Hepatocyte (in vitro differentiated cells): ENCODE measurements at places on chromosomes 12 and 14. TPM values are rescaled to one million over a fixed set of nuclear protein-coding genes. Genes with fewer than 3 reads are reported as not detected.

DNA sequence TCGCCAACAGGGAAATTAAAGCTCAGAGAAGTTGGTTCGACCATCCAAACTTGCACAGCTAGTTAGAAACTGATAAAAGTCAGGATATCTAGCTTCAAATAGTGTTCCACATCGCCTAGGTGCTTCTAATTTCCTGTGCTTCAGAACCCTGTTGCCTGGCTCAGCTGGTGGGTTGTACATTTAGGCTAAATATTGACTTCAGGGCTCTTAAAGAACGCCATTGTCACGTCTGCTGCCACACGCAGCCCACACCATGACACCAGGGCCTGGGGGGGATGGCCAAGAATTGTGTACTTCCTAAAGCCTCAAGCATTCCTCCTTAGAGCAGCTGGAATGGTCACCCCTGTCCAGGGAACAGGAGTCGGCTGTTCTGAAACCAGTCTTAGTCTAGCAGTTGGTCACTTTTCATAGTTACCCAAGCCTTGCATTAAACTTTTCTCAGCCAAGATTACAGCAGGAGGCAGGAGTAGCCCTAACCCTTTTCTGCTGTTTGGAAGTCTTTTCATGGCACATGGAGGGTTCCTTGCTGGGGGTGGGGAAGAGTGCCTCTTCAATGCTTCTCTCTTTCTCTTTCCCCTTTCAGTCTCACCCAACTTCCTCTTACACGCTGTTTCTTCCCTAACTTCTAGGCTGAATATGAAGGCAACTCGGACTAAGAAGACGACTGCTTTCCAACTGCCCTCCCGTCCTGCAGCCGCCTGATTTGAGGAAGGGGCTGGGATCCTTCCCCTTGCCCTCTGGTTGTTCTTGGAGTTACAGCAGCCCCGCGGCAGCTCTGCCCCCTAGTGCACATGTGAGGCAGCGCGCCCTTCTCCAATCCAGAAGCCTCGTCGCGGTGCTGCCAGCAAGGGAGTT is 17.1 kb downstream of the FOS start:
- DNase-seq: peak; percentile 92

DNA sequence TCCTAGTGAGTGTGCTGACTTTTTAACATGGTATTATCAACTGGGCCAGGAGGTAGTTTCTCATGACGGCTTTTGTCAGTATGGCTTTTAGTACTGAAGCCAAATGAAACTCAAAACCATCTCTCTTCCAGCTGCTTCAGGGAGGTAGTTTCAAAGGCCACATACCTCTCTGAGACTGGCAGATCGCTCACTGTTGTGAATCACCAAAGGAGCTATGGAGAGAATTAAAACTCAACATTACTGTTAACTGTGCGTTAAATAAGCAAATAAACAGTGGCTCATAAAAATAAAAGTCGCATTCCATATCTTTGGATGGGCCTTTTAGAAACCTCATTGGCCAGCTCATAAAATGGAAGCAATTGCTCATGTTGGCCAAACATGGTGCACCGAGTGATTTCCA is 141.1 kb downstream of the HMGA2 start:
- no peak for DNase-seq

- DNase-seq: no peak
These were observed 4.5 kb upstream of the HOXC11 start for GRCh38 chr12:53968214-53969127.

- no peak for DNase-seq
These were observed 18.7 kb downstream of the FLVCR2 start for GRCh38 chr14:75597149-75597548.

DNA sequence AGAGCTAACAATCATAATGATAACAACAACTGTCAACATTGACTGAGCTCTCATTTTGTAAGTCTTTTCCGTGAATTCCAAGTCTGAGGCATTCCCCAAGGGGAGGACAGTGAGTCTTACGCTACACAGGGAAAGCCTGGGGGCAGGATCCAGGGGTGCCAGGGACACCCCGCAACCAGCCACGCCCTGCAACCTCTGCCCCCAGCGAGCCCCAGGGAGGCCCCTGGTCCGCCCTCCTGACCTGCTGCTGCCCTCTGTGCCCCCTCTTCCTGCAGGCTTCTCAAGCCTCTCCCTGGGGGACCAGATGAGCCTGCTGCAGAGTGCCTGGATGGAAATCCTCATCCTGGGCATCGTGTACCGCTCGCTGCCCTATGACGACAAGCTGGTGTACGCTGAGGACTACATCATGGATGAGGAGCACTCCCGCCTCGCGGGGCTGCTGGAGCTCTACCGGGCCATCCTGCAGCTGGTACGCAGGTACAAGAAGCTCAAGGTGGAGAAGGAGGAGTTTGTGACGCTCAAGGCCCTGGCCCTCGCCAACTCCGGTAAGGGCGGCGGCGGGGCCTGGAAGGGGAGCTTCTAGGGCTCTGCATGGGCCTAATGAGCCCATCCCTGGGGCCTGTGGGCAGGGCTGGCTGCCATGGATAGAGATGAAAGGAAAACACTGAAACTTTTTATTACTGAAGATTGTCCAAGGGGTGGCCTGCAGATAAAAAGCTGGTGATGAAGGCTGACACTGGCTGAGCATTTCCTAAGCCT is 115.4 kb downstream of the ESRRB start:
- no peak for DNase-seq

- DNase-seq: peak; percentile 66
These were observed 62.1 kb downstream of the TNFAIP2 start for GRCh38 chr14:103185051-103186029.

- peak; percentile 37 for DNase-seq
These were observed 34.5 kb downstream of the CMKLR1 start for GRCh38 chr12:108304633-108305032.

GRCh38 chr12:131249246-131250027 is 295.7 kb downstream of the ADGRD1 start:
- DNase-seq: no peak

GRCh38 chr12:95546491-95546813 is 4.8 kb downstream of the USP44 start:
- no peak for DNase-seq

GRCh38 chr12:3089588-3089987 is 12.4 kb downstream of the TSPAN9 start:
- DNase-seq: no peak

DNA sequence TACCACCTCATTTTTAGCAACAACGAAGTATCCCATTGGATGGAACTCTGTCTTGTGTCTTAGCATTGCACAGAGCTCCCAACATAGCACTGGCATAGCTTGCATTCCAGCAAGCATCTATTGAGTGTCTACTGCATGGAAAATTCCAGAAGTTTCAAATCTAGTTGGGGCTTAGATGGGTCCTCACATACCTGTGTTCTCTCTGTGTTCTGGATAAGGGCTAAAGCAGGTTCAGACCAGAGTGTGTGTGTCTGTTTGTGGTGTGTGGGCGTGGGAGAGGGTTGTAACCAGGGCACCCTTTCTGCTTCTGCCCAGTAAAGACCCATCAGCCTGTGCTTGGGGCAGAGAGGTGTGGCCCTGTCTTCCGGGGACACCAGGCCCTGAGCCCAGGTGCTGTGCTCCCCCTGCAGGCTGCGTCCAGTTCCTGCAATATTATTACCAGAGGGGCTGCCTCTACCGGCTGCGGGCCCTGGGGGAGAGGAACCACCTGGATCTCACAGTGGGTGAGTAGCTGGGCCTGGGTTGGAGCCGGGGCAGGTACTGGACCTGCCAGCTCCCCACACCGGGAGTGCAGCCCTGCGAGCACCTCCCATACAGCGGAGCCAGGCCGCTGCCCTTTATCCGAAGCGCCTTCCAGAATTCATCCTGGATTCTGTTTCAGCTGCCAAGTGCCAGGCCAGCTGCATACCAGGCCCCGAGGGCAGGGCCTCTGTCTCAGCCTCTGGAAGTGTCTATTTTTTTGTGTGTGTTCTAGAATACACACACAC is 20.3 kb downstream of the RHOF start:
- DNase-seq: peak; percentile 84

- peak; percentile 69 for DNase-seq
These were observed 244.3 kb upstream of the NOVA1 start for GRCh38 chr14:26841920-26842741.

DNA sequence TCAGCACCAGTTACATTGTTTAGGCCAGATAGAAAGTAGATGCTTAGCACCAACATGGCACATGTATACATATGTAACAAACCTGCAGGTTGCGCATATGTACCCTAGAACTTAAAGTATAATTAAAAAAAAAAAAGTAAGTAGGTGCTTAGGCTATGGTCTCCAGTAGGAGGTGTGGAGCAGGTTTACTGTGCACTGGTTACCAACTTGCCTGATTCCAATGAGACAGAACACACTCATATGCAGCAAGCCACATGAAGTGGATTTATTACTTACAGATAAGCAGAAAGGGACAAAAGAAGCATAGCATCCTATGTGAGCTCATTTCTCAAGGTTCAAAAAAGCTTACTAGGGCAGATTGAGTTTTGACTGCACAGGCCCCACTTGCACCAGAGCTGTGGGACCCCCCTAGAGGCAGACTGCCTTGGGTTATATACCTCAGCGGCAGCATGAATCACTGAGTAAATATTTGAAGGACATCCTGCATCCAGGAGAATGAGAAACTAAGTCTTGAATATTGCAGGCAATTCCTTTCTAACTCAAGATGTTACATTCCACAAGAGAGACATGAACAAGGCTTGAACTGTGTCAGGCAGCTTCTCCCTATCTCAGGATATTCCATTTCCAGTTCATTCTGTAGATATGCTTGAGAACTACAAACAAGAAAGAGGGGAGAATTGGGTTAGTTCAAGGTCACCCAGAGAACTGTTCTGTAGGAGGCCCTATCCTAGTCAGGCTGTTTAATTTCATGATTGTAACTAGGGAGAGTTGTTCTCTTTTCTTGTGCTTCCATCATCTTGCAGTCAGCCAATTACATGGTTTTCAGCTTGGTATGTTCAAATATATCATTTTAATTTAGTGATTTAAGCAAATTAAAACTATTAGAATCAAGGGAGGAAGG is 30.1 kb downstream of the LRFN5 start:
- peak; percentile 39 for DNase-seq

GRCh38 chr12:52151837-52152783 is 39.7 kb downstream of the KRT80 start:
- peak; percentile 91 for DNase-seq

GRCh38 chr12:124771462-124772288 is 92.0 kb downstream of the SCARB1 start:
- peak; percentile 89 for DNase-seq

DNA sequence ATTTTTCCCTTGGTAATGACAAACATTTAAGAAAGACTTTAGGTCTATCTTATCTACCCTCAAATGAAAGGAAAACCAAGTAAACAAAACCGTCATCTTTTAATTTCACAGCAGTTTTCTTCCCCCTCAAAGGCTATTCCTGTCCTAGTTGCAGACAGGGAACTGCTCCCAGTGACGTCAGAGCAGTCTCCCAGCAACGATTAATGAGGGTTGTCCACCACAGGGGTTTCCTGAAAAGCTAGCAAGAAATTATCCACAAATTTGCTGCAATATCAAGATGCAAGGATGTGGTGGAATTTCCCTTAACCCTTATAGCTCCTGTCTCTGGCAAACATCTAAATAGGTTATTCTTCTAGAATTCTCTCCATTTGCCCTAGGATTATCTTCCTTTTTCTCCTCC is 89.1 kb upstream of the STAC3 start:
- peak; percentile 69 for DNase-seq

- peak; percentile 42 for DNase-seq
These were observed 1.2 kb downstream of the FOS start for GRCh38 chr14:75279763-75280290.

- no peak for DNase-seq
These were observed 58.5 kb upstream of the PRICKLE1 start for GRCh38 chr12:42648061-42648460.

DNA sequence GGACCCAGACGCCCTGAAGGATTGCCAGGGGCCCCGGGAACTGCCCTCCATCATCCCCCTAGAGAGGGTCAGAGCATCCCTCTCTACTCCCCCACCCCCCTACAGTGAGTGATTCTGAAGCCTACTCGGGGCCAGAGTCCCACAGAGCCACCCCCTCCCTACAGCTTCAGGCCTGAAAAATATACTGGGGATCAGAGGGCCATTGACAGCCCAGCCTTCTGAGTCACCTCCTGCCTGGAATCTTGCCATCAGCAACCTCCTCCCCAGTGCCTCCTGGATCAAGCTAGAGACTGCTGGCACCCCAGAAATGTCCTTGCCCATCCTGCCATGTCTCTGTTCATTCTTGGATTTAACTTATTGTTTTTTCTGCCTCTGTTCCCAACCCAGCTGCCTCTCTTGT is 21.7 kb upstream of the MIA2 start:
- no peak for DNase-seq

The DIO2 gene
- 2.5 and 9.3 TPM in 2 replicates for total RNA-seq

The HNF1A gene
- 13.2 and 16.7 TPM in 2 replicates for total RNA-seq

The NFATC4 gene
- total RNA-seq: 37.8 and 45.0 TPM in 2 replicates

The SERPINA1 gene
- 5,074 and 5,718 TPM in 2 replicates for total RNA-seq

The FGD4 gene
- total RNA-seq: 38.3 and 41.5 TPM in 2 replicates

The CPNE8 gene
- total RNA-seq: 11.4 and 14.5 TPM in 2 replicates

The PCED1B gene
- 3.6 and 5.9 TPM in 2 replicates for total RNA-seq

The STXBP6 gene
- total RNA-seq: 34.1 and 48.8 TPM in 2 replicates

The CLEC4C gene
- total RNA-seq: not detected in 2 replicates

The OR4E2 gene
- not detected in 2 replicates for total RNA-seq

The AMHR2 gene
- 6.4 and 13.9 TPM in 2 replicates for total RNA-seq
